ENCODE measurements at places on chromosomes 7 and 10.

- no peak for DNase-seq
These were observed 64.8 kb downstream of the THSD7A start for GRCh38 chr7:11767148-11767547.

DNA sequence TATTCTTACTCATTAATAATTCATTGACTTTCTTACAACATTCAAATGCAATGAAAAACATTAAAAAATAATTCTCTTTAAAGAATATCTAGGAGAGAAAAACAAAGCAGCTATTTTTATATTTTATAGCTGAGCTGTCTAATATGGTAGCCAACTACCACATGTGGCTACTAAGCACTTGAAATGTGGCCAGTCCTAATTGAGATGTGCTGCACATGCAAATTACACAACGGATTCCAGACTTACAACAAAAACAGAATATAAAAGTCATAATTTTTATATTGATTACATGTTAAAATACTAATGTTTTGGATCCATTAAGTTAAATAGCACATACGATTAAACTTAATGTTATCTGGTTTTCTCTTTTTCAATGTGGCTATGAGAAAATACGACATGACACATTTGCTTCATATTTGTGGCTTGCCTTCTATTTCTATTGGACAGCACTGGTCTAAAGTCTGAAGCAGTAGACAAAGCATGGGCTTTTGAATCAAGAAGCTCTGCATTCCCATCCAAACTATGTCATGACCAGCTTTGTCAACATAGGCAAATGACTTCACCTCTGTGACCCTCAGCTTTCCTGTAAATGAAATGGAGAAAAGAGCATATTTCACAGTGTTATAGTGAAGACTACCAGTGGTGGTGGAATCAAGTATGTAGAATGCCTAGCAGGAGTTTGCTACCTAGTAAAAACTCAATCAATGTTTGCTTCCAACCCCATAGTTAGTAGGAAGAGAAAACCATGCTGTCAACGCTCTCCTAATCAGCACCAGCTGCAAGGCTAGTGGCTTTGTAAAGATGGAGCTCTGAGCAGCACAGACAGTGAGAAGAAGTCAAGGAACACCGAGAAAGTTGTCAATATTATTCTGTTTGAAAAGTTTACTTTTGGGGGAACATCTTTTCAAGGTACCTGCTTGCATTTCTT, 37.1 kb upstream of the GDF10 start:
- no peak for DNase-seq

- DNase-seq = no peak
These were observed 4.5 kb downstream of the SFRP5 start for GRCh38 chr10:97766996-97767924.

DNA sequence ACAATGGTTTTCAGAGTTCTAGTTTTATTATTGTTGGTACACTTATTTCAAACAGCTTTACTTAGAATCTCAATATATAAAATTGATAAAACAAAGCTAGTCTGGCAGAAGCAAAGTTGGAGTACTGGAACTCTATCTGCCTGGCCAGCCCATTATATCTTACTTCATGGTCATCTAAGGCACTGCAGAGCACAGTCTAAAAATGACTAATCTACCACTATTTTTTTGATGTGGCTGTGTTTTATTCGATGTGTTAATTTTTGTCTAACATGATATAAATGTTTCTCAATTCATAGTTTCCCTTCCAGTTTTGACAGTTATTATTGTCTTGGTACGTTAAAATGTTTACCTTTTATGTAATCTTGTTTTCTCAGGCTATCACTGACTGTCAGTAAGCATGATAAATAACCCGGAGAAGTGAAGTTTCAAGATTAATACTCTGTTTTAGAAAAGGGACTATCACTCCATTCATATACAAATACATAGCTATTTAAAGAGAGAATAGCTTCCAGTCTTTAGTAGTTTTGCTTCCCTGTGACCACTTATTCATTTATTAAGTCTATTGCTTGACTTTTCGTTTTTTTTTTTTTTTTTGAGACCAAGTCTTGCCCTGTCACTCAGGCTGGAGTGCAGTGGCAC, 60.6 kb upstream of the CSTF2T start:
- no peak for DNase-seq

- DNase-seq = no peak
These were observed 85.6 kb upstream of the MTPN start for GRCh38 chr7:136062625-136063325.

Measured in stimulated activated CD8-positive, alpha-beta memory T cell treated with anti-CD3 and anti-CD28 coated beads, Interleukin-7, amount 100 ng/mL, for 24 hours (primary cell).